NK-92 treated with Interleukin-12 subunit alpha and Interleukin-12 subunit beta, amount 100 ng/mL, for 24 hours (cell line): ENCODE measurements at places on chromosomes 2 and 18.

DNA sequence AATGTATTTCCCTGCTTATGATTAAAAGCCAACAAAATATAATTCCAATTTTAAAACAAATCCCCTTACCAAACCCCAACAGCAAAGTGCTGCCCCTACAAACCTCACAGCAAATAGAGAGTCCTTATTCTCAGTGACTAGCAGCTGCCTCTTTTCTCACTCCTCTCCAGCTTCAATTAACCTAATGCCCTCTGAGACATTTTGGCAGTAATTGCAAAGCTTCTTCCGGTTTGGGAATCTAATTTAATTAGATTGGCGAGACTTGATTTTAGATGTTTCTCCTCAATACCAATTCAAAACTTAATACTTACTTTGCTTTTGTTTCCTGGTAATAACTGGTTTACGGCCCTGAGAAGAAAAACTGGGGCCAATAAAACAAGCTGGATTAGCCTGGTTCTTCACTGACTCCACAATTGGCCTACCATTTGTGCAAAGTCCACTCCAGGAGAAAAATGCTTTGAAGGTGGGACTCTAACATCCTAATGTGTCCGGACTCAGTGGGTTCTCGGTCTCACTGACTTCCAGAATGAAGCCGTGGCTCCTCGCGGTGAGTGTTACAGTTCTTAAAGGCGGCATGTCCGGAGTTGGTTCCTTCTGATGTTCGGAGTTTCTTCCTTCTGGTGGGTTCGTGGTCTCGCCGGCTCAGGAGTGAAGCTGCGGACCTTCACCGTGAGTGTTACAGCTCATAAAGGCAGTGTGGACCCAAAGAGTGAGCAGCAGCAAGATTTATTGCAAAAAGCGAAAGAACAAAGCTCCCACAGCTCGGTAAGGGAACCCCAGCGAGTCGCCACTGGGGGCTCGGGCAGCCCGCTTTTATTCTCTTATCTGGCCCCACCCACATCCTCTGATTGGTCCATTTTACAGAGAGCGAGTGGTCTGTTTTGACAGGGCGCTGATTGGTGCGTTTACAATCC lies 52.8 kb downstream of the SLC35F5 start:
- DNase-seq, result no peak

DNA sequence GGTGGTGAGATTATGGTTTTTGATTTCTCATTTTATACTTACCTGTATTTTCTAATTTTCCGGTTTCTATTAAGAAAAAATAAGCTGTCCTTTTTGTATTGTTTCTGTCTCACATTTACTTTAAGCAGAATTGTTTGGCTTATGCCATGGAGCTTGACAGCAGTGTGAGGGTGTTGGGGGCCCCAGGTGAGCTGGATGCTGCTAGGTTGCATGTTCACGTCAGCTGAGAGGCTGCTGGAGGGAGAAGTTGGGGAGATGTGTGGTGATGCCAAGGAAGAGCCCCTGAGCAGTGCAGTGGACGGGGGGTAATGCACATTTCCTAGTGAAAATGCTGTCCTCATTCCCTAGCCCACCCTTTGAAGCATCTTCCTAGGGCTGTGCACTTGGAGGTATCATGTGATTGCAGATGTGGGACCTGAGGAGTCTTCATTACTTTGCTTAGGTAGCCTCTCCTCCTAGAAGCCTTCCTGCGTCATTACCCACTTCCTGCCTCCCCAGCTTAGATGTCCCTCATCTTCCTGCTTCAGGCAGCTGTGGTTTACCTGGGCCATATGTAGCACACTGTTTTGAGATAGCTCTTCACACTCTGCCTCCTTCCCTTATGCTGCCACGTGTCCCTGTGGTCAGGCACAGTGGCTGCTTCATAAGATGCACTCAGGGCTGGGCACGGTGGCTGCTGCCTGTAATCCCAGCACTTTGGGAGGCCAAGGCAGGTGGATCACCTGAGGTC lies 16.2 kb downstream of the ATG16L1 start:
- peak; percentile 86 for DNase-seq

DNA sequence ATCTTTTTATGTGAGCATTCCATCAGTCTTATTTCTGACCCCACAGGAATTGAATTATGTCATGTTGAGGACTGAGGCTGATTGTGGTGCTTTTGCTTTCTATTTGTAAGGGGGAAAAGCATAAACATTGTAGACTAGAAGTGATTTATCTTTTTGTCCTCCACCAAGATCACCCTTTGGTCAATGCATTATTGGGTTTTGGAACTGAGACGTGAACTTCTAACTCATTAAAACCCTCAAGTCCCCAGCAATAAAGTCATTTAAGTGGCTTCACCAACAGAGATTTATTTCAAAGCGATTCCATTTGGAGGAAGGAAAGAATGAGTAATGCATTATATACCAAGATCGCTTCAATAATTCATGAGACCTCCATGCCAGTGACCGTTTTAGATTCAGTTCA lies 75.5 kb upstream of the TXNDC2 start:
- DNase-seq, result no peak

- DNase-seq, result peak; percentile 41
These were observed 13.0 kb upstream of the ARHGAP25 start for GRCh38 chr2:68721482-68722101.
